Right cardiac atrium (tissue), 5 donors: ENCODE measurements at places on chromosomes 7 and 10.

GRCh38 chr7:155496267-155497005, 38.5 kb downstream of the EN2 start:
- DNase-seq, result no peak

GRCh38 chr7:30971840-30972563, 8.2 kb downstream of the GHRHR start:
- DNase-seq, result no peak

DNA sequence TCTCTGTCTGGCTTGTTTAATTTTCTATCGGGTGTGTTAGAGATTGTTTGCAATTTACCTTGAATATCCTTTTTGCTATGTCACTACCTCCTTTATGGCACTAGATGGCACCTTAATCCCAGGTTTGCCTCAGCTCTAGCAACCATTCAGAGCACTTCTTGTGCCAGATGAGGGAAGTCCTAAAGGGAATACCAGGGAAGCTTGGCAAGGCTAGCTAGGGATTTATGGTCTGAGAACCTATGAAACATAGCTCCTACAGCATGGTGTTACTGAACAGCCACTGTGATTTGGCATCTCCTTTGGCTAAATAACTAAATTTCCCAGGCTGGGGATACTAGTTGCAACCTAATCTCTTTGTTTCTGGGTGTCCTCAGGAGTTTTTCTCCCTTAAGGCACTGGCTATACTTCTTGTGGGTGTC, 69.0 kb upstream of the VOPP1 start:
- no peak for DNase-seq

DNA sequence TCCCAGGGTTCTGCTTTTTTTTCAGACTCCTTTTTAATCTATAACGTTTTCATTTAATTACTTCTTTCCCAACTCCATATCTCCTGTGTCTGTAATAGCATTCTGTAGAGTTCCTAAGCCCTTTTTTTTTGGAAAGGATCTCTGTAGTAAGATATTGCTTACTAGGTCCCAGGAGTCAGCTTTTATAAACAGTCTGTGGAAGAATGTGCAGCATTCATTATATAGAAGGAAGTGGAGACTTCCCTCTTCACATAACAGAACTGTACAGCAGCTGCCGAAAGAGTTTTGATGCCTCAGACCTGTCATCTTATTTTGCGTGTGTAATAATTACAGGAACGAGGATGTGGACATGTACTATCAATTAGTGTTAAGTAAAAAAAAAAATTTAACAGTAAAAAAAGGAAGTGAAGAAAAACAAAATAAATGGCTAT, 7.4 kb upstream of the STEAP4 start:
- DNase-seq, result no peak

DNA sequence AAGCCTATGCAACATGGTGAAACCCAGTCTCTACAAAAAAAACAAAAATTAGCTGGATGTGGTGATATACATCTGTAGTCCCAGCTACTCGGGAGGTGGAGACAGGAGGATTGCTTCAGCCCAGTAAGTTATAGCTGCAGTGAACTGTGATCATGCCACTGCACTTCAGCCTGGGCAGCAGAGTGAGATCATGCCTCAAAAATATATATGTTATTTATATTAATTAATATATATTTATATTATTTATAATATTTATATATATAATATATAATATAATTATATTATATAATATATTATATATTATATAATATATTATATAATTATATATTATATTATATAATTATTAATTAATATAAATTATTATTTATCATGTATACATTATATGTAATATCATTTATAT, 1158.4 kb upstream of the AUTS2 start:
- DNase-seq, result no peak

DNA sequence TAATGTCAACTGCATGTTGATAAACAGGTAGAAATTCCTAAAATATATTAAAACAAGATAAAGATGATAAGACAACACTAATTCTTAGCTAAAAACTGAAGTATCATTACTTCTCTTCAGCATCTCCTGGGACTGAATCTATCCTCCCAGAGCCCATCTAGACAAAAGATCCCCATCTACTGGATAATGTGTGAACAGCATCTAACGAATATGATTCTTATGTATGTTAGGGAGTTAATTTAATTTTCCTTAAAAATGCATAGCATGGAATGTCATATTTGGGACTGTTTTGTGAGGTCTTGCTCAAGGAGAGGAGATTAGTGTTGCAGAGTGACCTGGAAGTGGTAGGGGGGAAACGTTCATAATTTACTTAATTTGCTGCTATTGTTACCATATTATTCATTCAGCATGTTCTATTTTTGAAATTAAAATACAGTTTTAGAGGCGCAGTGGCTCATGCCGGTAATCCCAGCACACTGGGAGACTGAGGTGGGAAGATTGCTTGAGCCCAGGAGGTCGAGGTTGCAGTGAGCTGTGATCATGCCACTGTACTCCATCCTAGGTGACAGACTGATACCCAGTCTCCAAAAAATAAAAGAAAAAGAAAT, 305.1 kb upstream of the CSTF2T start:
- DNase-seq, result no peak

DNA sequence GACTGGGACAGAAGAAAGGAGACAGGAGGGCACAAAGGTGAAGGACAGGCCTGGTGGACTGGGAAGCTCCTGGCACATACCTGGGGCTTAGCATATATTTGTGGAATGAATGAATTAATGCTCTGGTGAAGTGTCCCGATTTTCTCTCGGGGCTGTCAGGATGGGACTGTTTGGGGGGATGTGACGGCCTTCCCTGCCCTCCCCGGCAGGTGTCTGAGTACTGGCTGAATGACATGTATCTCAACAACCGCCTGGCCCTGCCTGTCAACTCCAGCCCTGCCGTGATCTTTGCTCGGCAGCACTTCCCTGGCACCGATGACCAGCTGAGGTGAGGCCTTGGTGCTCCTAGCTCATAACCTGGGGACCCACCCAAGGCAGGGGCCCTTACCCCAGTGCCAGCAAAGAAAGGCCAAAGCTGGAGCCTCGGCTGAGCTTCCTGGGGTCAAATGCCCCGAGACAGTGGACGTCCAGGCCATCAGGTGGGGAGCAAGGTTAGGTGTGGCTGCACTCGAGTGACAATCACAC, 6.5 kb downstream of the CHAT start:
- DNase-seq, result no peak

- no peak for DNase-seq
These were observed 39.2 kb upstream of the MBL2 start for GRCh38 chr10:52811776-52812175.

DNA sequence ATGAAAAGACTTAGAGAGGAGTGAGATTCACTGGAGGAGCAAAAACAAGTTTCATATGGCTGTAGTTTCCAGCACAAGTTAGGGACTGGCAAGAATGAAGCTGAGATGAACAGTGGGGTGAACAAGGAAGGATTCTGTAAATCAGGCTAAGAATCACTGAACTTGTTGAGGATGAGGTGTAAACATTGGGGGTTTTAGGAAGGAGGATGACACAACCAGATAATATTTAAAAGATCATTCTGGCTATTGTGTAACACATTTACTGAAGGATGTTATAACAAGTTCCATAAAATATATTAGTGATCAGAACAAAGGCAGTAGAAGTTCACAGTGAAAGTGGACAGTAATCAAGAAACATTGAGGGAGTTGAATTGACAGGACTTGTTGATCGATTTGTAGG, 68.9 kb downstream of the CD36 start:
- no peak for DNase-seq

DNA sequence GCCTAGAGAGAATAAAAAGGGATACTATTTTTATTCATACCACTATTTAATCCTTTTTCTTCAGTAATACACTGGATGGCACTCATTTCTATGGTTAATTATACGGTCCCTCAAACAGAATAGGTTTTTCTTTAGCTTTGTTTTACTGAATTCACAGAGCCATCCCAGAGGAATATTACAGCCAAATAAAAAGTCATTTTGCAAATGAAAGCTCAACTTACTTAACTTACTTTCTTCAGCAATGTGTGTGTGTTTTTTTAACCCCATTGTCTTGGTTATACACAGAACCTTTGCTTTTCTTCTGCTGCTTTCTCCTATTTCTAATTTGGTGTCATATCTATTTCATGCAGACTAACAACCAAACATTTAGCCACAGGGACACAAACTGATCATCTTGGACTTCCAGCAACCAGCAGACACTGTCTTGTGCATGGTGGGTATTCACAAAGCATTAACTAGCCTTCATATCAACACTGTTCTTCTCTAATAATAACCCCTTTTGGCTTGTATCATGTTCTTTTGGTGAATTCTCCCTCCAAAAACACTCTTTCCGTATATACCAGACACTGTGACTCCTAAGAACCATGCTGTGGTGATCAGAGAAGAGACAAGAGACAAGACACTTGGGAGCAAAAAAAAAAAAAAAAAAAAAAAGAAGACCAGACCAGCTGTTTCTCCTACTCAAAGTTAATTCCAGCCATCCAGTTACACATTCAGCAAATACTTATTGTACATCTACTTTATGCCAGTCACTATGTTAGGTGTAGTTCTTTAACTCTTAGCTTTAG, 40.4 kb downstream of the PIP4K2A start:
- no peak for DNase-seq

DNA sequence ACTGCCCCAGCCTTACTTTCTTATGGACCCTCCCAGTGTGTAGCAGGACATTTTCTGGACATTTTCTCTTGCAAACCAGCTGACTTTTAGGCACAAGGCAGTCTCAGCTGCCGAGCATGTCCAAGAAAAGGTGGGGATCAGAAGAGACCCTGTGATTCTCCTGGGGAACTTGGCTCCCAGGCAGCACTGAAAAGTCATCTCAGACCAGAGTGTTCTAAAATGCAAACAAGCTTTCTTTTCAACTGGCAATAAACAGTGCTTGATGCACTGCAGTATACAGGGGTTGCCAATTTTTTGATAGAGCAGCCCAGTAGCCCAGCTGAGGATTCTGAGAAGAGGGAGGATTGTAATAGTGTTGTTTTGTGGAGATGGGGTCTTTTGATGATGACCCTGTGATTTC, 168.0 kb upstream of the PHYHIPL start:
- no peak for DNase-seq

DNA sequence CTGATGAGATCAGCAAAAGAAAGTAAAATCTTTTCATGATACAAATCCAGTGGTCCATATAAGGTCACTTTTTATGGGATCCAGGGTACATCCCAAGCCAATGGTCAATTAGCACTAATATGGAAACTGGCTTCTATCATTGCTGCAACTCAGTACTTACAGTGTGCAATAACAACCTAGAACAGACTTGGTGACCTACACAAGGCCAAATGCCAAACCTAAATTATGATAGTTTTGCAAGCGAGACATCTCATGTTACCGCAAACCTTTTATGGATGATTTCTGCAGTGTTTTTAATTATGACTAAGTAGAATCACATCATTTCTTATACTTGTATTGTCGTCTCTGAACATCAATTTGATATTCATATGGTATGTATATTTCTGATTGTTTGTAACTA, 583.5 kb upstream of the SEMA3D start:
- no peak for DNase-seq

DNA sequence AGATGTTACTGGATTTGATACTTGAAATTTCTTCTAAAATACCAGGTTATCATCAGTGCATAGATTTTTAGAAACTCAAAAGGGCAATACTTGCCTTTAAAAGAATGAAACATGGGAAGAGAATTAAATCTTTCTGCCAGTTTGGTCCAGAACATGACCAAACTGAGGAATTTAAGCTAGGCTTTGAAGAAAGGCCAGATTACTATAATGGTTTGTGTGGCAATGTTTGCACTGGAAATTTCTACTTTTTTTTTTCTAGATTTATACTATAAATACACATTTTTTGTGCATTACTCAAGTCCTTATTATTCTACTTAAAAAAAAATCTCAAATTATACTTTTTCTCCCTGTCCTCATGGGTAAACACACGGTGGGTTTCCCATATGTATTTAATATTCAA, 9.2 kb downstream of the MKX start:
- DNase-seq, result no peak

DNA sequence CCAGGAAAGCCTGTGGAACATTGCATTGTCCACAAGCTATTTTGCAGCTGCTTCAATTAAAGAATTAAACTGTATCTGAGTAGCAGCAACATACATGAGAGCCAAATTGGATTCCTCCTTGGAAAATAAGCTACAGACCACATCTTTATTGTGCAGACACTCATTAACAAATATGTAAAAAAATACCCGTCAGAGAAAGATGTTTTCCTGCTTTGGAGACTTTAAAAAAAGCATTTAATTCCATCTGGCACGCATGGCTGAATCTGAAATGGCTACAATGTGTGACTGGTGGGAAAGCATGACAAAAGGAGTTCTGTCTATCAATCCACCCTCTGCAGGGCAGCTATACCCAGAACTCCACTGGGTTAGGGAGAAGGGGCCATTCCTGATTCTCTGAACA, 73.1 kb upstream of the HPS1 start:
- DNase-seq, result no peak

DNA sequence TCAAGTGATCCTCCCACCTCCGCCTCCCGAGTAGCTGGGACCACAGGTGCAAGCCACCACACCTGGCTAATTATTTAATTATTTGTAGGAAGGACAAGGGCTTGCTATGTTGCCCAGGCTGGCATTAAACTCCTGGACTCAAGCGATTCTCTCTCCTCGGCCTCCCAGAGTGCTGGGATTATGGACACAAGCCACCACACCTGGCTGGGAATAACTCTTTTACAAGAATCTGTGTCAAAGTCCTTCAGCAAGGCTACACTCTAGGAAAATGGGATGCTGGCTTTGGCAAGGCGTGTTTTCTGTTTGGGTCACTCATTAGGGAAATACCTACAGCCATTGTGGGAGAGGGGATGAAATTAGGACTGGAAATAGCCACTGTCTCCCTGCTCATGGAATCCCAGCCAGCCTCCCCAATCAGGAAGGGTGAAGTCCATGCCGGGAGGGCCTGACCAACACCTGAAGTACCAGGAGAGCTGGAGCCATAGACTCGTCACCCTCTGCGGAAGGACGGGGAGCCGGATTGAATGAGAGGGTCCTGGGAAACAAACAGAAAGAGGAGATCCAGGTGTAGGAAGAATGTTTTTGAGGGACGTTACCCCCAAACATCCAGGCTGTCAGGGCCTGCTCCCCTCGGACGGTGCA, 72.2 kb upstream of the MYL10 start:
- no peak for DNase-seq

DNA sequence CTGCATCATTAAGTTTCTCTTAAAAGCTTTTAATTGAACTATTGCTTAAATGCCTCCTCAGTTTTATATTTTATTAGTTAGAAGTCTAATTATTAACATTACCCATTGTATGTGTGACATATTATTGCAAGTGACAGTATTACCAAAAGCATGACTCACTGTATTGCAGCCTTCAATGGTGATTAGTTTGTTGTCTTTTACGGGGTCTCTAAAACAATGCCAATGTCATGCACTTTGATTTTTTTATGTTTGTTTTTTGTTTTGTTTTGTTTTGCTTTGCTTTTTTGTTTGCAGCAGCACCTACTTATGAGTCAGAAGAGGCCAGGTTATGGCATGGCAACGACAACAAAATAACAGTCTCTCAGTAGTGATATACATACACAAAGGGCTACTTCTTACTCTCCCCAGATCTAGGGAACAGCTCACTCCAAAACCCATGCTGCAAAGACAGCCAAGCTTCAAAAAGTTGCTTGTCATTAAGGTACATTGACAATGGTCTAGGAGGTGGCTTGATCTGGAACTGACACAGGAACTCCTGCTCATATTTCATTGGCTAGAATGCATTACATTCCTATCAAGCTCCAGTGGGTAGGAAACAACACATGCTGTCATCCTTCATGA, 293.7 kb upstream of the POM121L12 start:
- no peak for DNase-seq

- no peak for DNase-seq
These were observed 452.3 kb upstream of the GALNT17 start for GRCh38 chr7:70679661-70680060.

- peak; percentile 99 for DNase-seq
These were observed 465 bp upstream of the TRIM24 start for GRCh38 chr7:138459413-138460175.
